Esophagus squamous epithelium (tissue), 5 donors: ENCODE measurements at places on chromosomes 11 and 22. TPM values are rescaled to one million over a fixed set of nuclear protein-coding genes. Genes with fewer than 3 reads are reported as not detected.

Gene KCNJ1
- total RNA-seq = 1.3 TPM

GRCh38 chr11:2473361-2474058 lies 28.7 kb downstream of the KCNQ1 start:
- DNase-seq = no peak

Gene SLC17A6
- total RNA-seq = not detected

DNA sequence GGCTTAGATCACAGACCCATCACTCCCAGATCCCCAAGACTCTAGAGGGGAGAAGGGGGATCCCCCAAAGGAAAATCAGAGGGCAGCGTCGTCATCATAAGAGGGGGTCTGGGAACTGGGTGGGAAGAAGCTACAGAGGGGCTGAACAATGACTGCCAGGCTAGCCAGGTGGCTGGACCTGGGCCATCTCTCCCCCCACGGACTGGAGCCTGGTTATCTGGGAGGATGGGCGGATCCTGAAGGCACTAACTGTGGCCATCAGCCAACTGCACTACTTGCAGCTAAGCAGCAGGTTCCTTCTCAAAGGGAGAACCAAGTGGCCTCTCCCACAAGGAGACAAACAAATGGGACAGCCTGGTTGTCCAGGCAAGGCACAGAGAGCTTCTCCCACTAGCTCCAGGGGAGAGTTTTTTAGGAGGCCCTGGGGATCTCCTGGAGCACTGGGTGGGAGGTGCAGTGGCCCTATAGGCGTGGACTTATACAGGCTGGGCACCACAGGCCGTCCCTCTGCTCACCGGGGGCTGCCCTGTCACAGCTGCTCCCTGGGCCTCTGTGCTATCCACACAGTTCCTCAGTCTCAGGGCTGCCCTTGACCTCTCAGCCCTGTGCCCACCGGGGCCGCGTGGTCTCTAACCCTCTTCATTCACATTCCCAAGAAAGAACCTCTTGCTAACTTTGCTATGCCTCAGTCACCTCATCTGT lies 15.4 kb downstream of the P2RY6 start:
- DNase-seq = no peak

GRCh38 chr11:87572881-87573280 lies 535.1 kb downstream of the TMEM135 start:
- no peak for DNase-seq

Gene SEC14L6
- total RNA-seq = 0.19 TPM

DNA sequence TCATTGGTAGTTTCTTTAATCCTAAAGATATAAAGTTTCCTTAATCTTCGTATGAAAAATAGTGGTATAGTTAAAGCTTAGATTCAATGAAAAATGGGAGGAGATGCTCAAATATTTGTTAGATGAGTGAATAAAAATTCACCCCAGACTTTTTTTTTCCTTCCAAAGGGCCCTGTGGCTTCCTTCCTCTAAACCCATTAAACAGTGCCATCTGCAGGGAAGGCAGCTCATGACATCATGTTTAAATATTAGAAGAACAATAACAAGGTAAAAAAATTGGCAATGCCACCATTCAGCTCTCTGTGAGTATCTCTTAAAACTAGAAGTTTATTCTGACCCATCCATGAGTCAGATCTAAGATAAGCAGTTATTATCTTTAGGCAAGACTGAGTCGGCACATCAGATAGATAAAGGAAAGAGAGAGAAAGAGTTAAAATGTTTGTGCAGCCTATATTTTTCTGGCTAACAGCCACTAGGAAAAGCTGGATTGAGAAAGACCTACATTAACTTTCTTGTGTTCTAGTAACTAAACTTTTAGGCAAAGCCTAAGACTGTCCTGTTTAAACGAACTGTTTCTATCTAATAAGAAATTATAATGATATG lies 19.1 kb upstream of the OOSP1 start:
- DNase-seq = no peak

- no peak for DNase-seq
These were observed 1.5 kb downstream of the TUB start for GRCh38 chr11:8082391-8083087.

Gene CCDC87
- 0.40 TPM for total RNA-seq

Gene BEST1
- 0.08 TPM for total RNA-seq

Gene TPBGL
- total RNA-seq = not detected

DNA sequence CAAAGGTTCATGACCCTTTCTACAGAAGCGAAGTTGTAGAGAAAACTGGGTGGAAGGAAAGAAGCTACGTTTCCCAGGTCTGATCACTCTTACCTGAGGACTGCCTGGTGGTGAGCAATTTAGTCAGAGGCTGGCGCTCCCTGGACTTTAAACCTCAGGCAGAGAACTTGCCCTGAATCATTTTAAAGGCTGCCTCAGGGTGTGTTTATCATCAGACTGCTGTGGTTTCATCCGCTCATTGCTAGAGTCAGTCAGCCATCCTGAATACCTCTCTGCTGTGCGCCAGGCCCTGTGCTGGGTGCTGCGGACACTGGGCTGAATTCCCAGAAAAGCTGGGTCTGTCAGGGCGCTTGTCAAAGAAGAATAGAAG lies 2.7 kb downstream of the DTX4 start:
- no peak for DNase-seq

DNA sequence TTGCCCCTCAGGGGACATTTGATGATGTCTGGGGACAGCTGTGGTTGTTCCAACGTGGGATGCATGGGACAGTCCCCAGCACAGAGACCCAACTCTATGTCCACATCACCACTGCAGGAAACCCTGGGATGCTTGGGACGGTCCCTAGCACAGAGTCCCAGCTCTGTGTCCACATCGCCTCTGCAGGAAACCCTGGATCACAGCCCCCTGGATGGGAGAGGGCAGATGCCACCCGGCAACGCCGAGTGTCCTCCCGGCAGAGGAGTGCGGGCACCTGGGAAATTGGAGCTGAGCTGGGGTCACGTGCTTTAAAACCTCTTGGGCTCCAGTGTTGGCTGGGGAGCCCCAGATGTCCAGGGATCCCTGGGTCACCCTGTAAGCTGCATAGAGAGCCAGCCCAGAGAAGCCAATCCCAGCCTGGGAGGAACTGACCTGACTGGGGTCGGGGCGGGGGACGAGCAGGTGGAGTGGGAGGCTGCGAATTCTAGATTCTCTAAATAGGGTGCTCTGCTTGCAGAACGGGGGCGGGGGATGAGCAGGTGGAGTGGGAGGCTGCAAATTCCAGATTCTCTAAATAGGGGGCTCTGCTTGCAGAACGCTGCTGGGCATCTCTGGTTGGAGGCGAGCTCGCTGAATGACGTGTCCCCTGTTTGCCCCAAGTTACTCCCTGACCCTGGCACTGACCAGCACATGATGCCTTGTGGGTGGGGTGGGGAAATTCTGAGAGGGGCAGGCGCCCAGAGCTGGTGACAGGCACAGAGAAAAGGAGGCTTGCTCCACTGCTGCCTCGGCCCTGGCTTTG lies 1197.8 kb downstream of the BRD1 start:
- DNase-seq = no peak

DNA sequence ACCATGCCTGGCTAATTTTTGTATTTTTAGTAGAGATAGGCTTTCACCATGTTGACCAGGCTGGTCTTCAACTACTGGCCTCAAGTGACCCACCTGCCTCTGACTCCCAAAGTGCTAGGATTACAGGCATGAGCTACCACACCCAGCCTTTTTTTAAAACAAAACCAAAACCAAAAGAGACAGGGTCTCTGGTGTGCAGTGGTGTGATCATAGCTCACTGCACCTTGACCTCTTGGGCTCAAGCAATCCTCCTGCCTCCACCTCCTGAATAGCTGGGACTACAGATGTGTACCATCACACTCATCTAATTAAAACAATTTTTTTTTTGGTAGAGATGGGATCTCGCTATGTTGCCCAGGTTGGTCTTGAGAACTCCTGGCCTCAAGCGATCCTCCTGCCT lies 77.7 kb downstream of the PTPRJ start:
- no peak for DNase-seq

Gene ADAMTS15
- 1.8 TPM for total RNA-seq

DNA sequence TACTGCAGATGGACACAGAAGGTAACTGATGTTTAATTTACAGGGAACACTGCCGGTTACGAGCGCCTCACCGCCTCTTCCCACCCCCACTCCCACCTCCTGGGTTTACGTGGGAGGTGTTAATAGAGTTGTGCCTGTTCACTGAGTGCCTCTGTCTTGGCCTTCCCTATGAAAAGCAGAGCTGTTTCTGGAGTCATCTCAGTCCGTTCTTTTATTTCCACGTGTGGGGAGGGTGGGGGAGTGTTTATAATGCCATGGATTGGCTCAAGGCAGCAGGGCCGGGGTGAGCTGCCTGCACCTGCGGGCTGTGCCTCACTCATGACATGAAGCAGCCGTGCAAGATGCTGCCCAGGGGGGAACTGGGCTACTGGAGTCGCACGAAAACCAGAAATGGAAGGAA lies 322.7 kb downstream of the CADM1 start:
- DNase-seq = no peak

DNA sequence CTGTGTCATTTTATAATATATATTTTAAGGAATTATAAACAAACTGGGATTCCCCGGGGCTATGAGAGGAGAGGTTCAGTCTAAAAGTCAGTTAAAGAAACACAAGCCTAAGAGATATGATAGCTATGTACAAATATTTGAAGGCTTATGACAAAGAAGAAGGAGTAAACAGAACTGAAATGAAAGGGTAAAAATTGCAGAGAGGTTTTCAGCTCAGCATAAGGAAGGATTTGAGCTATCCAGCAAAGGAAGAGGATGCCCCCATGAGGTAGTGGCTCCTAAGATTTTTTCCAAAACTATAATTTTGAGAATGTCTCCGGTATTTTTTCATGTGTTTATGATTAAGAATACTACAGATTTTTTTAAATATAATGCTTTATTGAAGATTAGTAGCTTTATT lies 57.9 kb upstream of the ANGPTL5 start:
- no peak for DNase-seq

Gene POU2AF3
- total RNA-seq = 1.3 TPM

DNA sequence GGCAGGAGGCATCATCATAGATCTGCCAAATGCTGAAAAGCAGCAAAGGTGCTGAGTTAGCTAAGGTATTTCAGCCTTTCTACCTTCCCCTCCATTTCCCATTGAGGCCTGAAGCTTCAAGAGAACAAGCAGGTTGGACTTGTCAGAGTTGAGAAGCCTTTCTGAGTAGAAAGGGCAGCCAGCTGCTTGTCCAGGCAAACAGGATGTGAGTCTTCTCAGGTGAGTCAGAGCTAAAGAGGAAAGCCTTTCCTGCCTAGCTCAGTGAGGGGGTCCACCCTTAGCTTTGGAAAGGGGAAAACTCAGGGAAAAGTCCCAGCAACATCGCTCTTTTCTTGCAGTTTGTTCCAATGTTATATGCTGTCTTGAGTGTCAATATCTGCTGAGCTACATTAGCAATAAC lies 13.2 kb upstream of the MPZL2 start:
- DNase-seq = no peak

DNA sequence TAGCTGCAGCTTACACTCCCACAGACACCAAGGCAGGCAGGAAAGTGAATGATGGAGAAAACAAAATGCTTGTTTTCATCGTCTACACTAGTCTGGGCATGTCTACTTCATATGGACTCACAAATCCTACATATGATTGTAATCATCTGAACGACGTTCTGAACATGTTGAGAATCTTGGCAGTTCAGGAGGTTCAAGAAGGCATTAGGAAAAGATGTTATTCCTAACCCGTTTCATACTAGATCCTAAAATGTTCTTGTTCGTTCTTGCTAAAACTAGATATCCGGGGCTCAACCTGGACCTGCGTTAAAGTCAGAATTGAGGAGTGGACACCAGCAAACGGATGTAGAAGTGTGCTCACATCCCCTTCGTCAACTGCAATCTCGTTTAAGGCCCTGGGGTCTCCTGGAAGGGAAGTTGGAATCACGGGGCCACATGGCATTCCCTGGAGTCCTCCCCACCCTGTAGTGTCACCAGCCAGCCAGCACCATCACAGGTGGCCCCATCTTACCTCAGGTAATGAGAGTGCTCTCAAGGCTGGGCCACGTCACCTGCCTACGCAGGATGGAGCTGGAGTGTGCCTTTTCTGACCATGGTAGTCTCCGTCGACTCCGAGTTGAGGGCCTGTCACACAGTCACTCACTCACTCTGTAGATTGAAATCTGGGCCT lies 37.3 kb downstream of the C11orf58 start:
- DNase-seq = no peak

DNA sequence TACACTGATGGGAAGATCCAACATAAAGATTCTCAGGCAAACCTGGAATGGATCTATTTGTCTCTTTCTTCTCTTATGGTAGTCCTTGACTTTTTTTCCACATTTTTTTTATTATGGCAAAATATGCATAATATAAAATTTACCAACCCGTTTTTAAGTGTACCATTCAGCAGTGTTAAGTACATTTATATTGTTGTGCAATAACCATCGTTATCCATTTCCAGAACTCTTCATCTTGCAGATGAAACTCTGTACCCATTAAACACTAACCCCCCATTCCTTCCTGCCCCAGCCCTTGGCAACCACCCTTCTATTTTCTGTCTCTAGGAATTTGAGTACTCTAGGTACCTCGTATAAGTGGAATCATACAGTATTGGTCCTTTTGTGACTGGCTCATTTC lies 99.7 kb downstream of the DSCAML1 start:
- DNase-seq = no peak

DNA sequence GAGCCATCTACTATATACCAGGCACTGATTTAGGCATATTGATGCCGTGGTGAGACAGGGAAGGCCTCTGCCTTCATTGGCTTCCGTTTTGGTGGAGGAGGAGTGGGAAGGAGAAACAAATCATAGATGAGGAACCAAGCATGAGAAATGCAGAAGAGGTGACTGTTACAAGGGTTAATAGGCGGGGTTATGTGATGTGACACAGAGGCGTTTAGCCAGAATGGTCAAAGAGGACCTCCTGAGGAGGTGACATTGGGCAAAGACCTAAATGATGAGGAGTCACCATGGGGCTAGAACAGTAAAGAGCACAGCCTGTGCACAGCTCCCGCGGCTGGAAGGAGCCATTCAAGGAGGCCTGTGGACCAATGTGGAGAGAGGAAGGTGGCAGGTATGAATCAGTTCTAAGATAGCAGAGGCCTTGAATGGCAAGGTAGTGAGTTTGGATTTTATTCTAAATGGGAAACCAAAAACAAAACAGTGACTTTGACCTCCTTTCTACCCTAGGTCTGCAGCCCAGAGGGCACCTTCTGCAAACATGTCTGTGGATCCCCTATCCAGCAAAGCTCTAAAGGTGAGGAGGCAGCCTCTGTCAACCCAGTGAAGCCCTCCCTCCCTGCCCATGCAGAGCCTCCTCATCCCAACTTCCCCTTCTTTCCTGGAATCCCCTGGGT lies 11.7 kb downstream of the MAFF start:
- DNase-seq = no peak

GRCh38 chr11:133927690-133928627 lies 28.8 kb downstream of the IGSF9B start:
- DNase-seq = no peak
